ENCODE measurements at places on chromosomes 3 and 15.

DNA sequence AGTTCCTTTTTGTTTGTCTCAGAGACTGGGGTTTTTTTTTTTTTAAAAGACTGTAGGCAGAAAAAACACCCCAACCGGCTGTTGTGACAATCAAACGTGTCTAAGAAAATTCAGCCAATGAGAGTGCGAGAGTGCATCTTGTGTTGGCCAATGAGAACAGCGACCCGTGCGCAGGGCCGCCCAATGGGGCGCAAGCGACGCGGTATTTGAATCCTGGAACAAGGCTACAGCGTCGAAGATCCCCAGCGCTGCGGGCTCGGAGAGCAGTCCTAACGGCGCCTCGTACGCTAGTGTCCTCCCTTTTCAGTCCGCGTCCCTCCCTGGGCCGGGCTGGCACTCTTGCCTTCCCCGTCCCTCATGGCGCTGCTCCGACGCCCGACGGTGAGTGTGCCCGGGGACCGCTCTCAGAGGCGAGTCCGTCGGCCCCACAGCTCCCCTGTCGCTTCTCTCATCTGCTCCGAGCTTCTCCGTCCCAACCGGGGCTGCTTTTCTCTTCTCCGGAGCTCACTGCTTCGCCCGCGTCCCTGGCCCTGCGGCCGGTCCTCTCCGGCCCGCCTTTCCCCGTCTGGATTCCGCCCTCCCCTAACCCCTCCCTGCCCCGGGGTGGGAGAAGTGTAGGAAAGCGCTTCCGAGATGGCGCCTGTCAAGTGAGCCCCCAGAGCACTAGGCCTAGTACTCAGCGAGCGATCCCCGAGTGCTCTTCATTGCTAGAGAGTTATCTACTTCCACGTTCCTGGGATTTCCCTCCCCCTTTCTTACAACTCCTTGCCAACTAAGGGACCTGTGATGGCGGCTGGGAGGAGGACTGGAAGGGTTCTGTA lies at the start of gene CCNB2:
Gene CCNB2, plus strand, starts transcription at position 235 of the 821 bp plus-strand sequence. Its CDS starts 123 bp downstream, at position 358.
- peak; percentile 78 for DNase-seq

- no peak for DNase-seq
Measured at GRCh38 chr3:133717424-133717823, 28.8 kb upstream of the TF start.

- DNase-seq: peak; percentile 6
Measured at GRCh38 chr3:194781617-194782016, 95.9 kb downstream of the FAM43A start.

- DNase-seq: no peak
Measured at GRCh38 chr15:56894601-56895000, 23.8 kb upstream of the TCF12 start.

- DNase-seq: no peak
Measured at GRCh38 chr3:15283702-15284101, 48.7 kb downstream of the SH3BP5 start.

GRCh38 chr15:74235962-74236361 lies at the start of gene CCDC33:
CCDC33 (plus strand) TSS chr15:74236326; CDS start chr15:74236720, 394 bp downstream.
- DNase-seq: peak; percentile 95

DNA sequence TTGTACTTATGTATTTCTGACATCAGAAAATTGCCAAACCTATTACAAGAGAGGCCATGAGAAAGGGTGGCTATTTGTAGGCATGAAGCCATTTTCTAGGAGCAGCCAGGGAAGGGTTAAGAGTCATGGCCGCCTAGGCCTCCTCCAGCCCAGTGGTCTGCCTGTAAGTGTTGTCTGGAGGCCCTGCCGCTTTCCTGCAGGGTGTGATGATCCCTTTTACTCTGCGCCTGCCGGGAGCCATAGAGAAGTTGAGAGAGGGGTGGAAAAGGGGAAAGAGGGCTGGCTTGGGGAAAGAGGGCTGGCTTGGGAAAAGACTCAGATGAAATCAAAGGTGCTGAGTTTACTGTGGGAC lies 29.1 kb upstream of the KCTD6 start:
- no peak for DNase-seq

- DNase-seq: no peak
Measured at GRCh38 chr3:176055836-176056235, 1141.4 kb downstream of the TBL1XR1 start.

GRCh38 chr15:60152386-60152785 lies 148.3 kb downstream of the FOXB1 start:
- no peak for DNase-seq

- no peak for DNase-seq
Measured at GRCh38 chr3:124699686-124700396, 30.4 kb upstream of the UMPS start.

DNA sequence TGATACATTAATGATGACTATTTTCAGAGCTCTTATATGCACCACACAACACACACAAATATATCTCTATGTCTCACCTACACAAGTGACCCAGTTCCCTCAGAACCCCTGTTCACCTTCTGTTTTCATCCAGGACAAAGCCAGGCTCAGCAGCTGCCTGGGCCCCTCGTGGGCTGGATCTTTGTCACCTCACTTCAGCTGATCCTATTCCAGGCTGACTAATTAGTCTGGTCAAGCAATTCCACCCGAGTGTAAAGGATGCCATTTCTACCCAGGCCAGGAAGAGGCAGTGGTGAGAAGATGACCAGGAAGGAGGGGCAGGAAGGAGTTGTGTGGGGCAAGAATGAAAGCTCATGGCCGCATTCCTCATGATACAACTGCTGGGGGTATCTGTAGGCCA lies 62.3 kb downstream of the DHX30 start:
- DNase-seq: no peak

DNA sequence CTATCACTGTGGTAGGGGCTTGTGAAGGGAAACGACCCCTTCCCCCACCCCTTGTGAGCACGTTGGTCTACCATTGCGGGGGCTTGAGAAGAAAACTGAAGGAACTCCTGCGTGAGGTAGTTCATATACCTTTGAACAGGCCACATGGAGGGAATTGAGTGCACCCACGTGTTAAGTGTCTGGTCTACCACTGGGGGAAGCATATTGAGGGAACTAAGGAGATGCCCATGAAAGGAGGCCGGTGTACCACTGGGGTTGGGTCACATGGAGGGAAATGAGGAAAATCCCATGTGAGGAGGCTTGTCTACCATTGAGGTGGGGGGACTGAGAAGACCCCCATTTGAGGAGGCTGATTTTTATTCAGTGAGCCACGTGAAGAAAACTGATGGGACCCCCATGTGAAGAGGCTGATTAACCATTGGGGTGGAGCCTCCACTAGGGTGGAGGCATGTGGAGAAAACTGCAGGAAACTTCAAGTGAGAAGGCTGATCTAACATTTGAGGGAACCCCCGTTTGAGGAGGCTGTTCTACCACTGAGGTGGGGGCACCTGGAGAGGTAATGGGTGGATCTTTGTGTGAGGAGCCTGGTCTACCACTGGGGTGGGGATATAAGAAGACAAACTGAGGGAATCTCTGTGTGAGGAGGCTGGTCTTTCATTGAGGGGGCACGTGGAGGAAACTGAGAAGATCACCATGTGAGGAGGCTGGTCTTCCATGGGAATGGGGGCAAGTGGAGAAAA lies 163.2 kb downstream of the FBLN2 start:
- no peak for DNase-seq

GRCh38 chr3:196991581-196992460 lies 23.2 kb upstream of the PIGZ start:
- no peak for DNase-seq

GRCh38 chr3:186540835-186541226 lies 3.3 kb downstream of the CRYGS start:
- DNase-seq: no peak

GRCh38 chr15:45307230-45307924 lies 55.3 kb downstream of the SLC28A2 start:
- peak; percentile 1 for DNase-seq

DNA sequence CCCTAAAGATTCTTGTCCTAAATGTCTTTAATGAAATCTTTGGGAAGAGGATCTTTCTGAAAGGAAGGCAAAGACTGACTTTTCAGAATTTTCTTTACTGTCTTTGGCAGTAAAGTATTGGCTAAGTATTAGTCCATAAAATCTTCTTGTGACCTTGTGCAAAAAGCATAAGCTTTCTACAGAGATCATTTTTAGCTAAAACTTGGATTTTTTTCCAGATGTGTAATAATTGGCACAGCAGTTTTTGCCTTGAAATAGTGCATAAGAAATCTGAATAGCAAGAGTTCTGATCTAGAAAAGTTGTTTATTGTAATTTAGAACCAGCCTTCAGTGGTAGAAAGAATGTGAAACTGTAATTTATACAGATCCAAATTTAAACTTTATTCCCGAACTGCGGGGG lies 122.8 kb upstream of the CGNL1 start:
- no peak for DNase-seq

DNA sequence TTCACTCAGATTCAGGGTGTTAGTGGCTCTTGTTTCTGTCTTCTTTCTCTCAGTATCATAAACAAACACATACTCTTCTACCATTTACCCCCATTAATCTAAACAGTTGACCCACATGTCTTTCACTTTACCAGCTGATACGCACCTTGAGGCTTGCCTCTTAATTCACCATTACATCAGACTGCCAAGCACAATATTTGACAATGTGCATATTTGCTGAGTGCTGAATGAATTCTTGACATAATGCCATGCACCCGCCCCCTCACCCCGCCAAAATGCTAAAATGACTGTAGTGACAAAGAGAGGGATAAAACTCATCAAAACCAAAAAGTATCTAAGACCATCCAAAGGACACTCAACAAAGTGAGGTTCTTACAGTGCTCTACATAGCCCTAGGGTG lies 57.4 kb downstream of the NGLY1 start:
- DNase-seq: no peak

DNA sequence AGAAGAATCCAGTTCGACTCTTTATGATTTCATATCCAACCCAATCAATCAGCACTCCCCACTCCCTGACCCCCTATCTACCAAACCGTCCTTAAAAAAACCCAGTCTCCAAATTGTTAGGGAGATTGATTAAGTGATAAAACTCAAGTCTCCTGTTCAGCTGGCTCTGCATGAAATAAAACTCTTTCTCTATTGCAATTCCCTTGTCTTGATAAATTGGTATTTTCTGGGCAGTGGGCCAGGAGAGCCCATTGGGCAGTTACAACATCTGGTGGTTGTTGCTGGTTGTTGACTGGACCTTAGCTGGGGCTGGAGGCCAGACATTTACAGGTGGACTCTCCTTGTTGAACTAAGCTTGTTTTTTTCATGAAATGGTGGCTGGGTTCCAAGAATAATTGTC lies 642.3 kb downstream of the ROBO2 start:
- no peak for DNase-seq

- no peak for DNase-seq
Measured at GRCh38 chr3:96779810-96780209, 34.6 kb upstream of the EPHA6 start.

- no peak for DNase-seq
Measured at GRCh38 chr15:47041301-47041700, 676.0 kb upstream of the SEMA6D start.

GRCh38 chr3:31802981-31803740 lies 177.9 kb downstream of the OSBPL10 start:
- DNase-seq: no peak

DNA sequence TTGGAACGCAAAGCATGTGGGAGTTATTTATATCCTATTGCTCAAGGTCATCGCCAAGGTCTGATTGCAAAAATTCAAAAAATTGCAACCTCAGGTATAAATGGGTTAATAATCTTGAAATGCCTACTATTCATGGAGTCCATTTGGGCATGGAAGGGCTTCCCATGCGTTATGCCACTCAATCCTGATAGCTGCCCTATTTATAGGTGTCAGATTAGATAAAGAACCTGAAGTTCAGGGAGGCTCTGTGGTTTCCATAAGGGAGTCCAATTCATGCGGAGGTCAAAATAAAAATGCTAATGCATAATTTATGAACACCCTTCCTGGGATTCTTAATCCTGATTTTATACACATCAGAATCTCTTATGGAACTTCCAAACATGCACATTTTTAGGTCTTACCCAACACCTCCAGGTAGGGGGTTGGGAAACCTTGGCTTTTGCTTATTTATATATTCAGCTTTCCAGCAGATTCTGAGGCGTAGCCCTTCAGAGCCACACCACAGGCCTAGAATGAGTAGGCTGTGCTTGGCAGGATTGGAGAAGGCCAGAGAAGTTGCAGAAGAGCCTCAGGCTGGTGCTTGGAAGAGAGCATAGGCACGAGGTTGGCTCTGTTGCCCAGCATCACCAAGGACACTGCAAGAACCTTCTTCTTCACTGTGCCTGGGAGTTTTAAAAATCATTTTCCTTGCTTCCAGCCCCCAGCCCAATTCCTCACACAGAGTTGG lies 324.4 kb upstream of the CFAP20DC start:
- DNase-seq: no peak

DNA sequence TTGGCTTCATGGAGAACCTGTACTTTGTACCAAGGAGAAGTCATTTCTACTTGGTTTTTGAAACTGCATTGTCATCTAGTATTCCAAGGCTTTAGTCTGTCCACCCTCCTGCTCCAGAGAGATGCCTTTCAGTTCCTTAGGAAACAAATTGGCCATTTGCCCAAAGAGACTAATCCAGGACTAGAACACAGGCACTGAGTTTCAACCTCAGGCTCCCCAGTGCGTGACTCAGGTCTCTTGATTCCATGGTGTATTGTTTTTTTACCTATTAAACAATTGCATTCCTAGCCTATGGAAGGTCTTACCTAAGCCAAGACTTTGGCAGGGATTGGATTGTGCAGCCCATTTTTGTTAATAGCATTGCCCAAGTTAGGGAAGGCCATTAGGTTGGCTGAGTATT lies 214.8 kb upstream of the CTDSPL start:
- no peak for DNase-seq

GRCh38 chr3:16119887-16120286 lies 54.6 kb upstream of the GALNT15 start:
- no peak for DNase-seq

DNA sequence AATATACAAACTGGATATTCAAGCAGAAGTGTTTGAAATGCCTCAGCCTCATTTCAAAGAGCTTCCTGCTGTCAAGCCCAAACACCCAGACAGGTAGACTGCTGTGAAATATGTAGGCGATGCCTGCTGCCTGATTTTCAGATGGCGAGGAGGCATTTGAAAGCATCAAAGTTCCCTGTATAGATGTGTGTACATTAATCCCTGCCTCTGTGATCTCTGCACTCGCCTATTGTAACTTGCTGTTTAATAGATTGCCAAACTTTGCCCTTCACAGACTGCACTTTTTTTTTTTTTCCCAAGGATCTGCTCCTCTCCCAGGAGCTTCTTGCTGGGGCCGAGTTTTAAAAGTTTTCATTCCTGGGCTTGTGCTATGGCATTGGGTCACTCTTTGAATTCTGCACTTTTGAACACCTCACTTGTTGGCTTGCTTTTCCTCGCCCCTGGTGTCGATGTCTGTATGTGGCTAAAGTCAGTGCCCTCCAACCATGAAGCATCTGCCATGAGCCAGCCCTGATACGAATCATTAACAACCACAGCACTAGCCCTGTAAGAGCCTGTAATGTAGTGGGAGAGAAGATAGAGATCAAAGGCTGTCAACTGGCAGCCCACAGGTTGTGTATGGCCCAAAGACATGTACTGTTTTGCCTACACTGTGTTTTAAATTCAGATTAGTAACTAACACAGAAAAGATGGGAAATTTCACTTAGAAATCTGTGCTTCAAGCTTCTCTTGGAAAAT lies 287.6 kb upstream of the ICE2 start:
- DNase-seq: no peak

- DNase-seq: no peak
Measured at GRCh38 chr15:69026355-69026754, 11.9 kb downstream of the NOX5 start.

All from NCI-H510A treated with DMSO at 0.1 percent for 48 hours (cell line).